ENCODE measurements at places on chromosomes 6 and 20.

DNA sequence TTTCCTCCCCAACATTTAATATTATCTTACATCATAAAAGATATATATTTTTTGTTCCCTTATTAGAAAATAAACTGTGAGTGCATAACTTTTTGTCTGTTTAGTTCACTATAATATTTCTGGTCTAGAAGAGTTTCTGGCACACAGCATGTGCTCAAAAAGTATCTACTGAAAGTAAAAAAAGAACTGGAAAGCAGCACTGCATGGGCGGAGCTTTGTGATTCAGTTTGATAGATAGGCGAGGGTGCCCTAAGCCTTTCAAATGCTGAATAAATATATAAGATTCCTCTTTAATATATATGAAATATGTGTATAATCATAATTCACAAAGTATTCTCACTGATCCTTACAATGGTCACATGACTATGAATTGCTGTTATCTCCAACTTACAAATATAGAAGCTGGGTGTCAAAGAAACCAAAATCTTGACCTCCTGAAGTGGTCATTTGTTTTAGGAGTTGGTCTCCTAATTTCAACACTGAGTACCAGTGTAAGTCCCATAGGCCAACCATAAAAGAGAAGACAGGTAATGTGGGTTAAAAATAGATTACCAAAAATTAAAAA is 50.8 kb downstream of the OR2B2 start:
- no peak for DNase-seq

GRCh38 chr20:17966432-17967310 is 1.9 kb downstream of the SNX5 start:
- no peak for DNase-seq

GRCh38 chr6:152379423-152379822 is 257.7 kb downstream of the SYNE1 start:
- DNase-seq, result no peak

- no peak for DNase-seq
Measured at GRCh38 chr6:15518878-15519277, 143.9 kb downstream of the DTNBP1 start.

GRCh38 chr6:141736104-141736503 is 396.6 kb upstream of the GJE1 start:
- DNase-seq, result no peak

- DNase-seq, result no peak
Measured at GRCh38 chr20:11128220-11128718, 454.5 kb upstream of the JAG1 start.

- DNase-seq, result no peak
Measured at GRCh38 chr6:10424040-10424439, 9.2 kb upstream of the TFAP2A start.

DNA sequence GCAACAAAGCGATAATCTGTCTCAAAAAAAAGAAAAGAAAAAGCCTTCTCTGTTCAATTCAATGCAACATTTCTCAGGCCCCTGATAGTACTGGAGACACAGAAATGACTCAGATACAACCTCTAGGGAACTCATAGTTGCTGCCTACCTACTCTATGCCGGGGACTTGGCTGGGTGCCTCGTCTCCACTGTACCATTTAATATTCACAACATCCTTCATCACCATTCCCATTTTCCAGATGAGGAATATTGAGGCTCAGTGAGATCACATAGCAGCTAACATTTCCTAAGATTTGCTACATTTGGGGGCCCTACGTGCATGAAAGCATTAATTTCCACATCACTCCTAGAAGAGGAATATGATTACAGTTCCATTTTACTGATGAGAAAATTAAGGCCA is 7.5 kb downstream of the NOL4L start:
- no peak for DNase-seq

GRCh38 chr6:41509580-41509979 is 36.6 kb upstream of the FOXP4 start:
- no peak for DNase-seq

GRCh38 chr6:127096167-127096566 is 22.3 kb upstream of the RSPO3 start:
- DNase-seq, result no peak

- no peak for DNase-seq
Measured at GRCh38 chr20:1830240-1830639, 65.0 kb upstream of the SIRPA start.

GRCh38 chr6:36714511-36714910 is 16.9 kb downstream of the RAB44 start:
- DNase-seq, result no peak

DNA sequence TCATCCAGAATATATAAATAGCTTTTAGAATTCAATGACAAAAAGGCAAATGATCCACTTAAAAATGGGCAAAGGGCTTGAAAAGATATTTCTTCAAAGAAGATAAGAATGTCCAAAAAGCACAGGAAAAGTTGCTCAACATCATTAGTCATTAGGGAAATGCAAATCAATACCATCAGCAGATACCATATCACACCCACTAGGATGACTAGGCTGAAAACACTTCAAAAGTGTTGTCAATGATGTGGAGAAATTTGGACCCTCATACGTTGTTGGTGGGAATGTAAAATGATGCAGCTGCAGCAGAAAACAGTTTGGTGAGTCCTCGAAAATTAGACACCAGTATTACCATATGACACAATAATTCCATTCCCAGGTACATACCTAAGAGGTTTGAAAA is 303.6 kb upstream of the SLC35B3 start:
- DNase-seq, result no peak

Data from stimulated activated CD4-positive, alpha-beta T cell treated with anti-CD3 and anti-CD28 coated beads, TNF-alpha, amount 100 ng/mL, for 1 hour (primary cell).